ENCODE measurements at places on chromosomes 7 and 10. TPM values are rescaled to one million over a fixed set of nuclear protein-coding genes. Genes with fewer than 3 reads are reported as not detected.

Gene CTAGE15
- total RNA-seq, result 0.24 TPM

Gene UTF1
- not detected for total RNA-seq

DNA sequence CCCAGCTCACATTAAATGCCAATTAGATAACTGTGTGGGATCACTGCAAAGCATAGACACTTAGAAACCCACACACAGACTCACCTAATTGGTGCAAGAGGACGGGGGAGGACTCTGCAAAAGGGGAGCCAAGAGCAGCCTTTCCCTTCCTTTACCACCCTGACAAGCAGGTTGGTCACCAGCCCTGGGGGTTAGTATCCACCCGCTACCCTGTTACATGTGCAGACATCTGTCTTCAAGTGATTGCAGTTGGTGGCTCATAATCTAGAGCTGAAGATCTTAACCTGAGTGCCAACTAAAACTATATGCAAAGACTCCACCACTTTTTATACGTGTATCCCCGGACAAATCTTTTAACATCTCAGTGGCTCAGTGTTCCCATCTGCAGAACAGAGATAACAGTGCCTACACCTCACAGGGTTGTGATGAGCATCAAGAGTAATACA, 56.9 kb downstream of the SORBS1 start:
- H3K4me1 ChIP-seq, result no peaks in the 10 kb centered on the region
- no peak overlapping the region for H3K27ac ChIP-seq
- DNase-seq, result no peak
- no peaks in the 10 kb centered on the region for H3K27me3 ChIP-seq
- no peaks in the 10 kb centered on the region for H3K36me3 ChIP-seq

- peaks cover 40% of the 10 kb centered on the region for H3K27me3 ChIP-seq
- peak overlapping the region; percentile 79 for H3K4me3 ChIP-seq
- DNase-seq, result peak; percentile 94
- peaks cover 3% of the 10 kb centered on the region for H3K36me3 ChIP-seq
- H3K4me1 ChIP-seq, result peaks cover 40% of the 10 kb centered on the region
- H3K27ac ChIP-seq, result peak overlapping the region; percentile 91
Observed at GRCh38 chr10:101060036-101060950, 1.5 kb upstream of the KAZALD1 start.

Gene CUBN
- total RNA-seq, result 1.7 TPM

- H3K27ac ChIP-seq, result no peak overlapping the region
- H3K4me1 ChIP-seq, result no peaks in the 10 kb centered on the region
- peak; percentile 59 for DNase-seq
- H3K4me3 ChIP-seq, result no peak overlapping the region
- no peaks in the 10 kb centered on the region for H3K27me3 ChIP-seq
- H3K36me3 ChIP-seq, result no peaks in the 10 kb centered on the region
Observed at GRCh38 chr7:98745722-98746318, 124.0 kb downstream of the TMEM130 start.

Gene HECW1
- total RNA-seq, result 0.05 TPM

Gene SUN3
- total RNA-seq, result 1.1 TPM

GRCh38 chr7:153886506-153887441, 165.4 kb upstream of the DPP6 start:
- H3K4me1 ChIP-seq, result no peaks in the 10 kb centered on the region
- no peak overlapping the region for H3K4me3 ChIP-seq
- DNase-seq, result no peak
- H3K27ac ChIP-seq, result no peak overlapping the region

- no peaks in the 10 kb centered on the region for H3K36me3 ChIP-seq
- H3K4me1 ChIP-seq, result no peaks in the 10 kb centered on the region
- no peak overlapping the region for H3K4me3 ChIP-seq
- H3K27ac ChIP-seq, result no peak overlapping the region
Observed at GRCh38 chr7:70120851-70121250, 522.6 kb downstream of the AUTS2 start.

GRCh38 chr7:16967300-16967811, 85.6 kb upstream of the AGR3 start:
- no peak overlapping the region for H3K27ac ChIP-seq
- H3K36me3 ChIP-seq, result no peaks in the 10 kb centered on the region
- no peak for DNase-seq

Gene SPDYE9
- not detected for total RNA-seq

- no peaks in the 10 kb centered on the region for H3K27me3 ChIP-seq
- peak; percentile 88 for DNase-seq
- H3K4me1 ChIP-seq, result peaks cover 3% of the 10 kb centered on the region
- peak overlapping the region; percentile 73 for H3K4me3 ChIP-seq
- peak overlapping the region; percentile 83 for H3K27ac ChIP-seq
Observed at GRCh38 chr7:64307254-64308015, 6.3 kb upstream of the ZNF736 start.

All from thymus (tissue), 14 donors.